Stimulated activated CD4-positive, alpha-beta T cell treated with anti-CD3 and anti-CD28 coated beads, TNF-alpha, amount 100 ng/mL, for 24 hours (primary cell): ENCODE measurements at places on chromosomes 6 and 20.
A peak's percentile ranks its signal among the peaks of the same experiment; 100 is the strongest.

DNA sequence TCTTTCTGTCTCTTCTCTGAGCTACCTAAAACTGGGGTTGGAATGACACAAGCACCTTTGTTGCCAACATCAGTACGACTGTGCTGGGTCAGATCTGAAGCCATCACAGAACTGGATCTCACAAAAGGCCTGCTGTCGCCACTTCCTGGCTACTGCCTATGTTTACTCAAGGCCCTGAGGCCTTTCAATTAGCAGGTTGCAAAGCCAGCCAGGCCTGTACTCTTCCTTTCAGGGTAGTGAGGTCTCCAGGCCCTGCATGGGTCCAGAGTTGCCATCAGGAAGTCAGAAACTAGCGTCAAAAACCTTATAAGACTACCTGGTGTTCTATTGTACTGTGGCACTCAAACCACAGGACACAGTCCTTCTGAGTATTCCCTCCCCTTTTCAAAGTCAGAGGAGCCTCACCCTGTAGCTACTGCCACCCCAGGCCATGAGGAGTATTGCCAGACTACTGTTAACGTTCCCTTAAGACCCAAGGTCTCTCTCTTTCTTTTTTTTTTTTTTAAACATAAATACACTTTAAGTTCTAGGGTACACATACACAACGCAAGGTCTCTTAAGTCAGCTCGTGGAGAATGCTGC is 937.4 kb upstream of the GJE1 start:
- no peak for DNase-seq

- DNase-seq: no peak
Measured at GRCh38 chr20:43981540-43981939, 66.9 kb downstream of the TOX2 start.

GRCh38 chr20:60034231-60035110 is 76.2 kb downstream of the CDH26 start:
- DNase-seq: no peak

GRCh38 chr20:50837532-50838321 is 42.9 kb downstream of the BCAS4 start:
- DNase-seq: no peak

DNA sequence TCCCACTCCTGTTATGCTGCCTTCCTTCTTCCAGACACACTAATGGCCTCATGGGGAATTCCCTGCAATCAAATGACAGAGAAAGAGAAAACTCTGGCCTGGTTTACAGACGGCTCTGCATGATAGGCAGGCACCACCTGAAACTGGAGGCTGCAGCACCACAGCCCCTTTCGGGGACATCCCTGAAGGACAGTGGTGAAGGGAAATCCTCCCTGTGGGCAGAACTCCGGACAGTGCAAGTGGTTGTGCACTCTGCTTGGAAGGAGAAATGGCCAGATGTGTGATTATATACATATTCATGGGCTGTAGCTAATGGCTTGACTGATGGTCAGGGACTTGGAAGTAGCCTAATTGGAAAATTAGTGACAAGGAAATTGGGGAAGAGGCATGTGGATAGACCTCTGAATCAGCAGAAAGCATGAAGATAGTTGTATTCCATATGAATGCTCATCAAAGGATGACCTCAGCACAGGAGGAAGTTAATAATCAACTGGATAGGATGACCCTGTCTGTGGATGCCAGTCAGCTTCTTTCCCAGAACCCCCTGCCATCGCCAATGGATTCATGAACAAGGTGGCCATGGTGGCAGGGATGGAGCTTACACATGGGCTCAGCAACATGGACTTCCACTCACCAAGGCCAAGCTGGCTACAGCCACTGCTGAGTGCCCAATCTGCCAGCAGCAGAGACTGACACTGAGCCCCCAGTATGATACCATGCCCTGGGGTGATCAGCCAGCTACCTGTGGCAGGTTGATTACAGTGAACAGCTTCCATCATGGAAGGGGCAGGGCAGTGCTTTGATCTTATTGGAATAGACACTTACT is 44.5 kb upstream of the VSX1 start:
- no peak for DNase-seq

- no peak for DNase-seq
Measured at GRCh38 chr6:19731282-19731681, 105.9 kb upstream of the ID4 start.

- DNase-seq: no peak
Measured at GRCh38 chr20:43863821-43864544, 50.7 kb upstream of the TOX2 start.

- peak; percentile 2 for DNase-seq
Measured at GRCh38 chr6:105452924-105453756, 50.3 kb upstream of the PREP start.

DNA sequence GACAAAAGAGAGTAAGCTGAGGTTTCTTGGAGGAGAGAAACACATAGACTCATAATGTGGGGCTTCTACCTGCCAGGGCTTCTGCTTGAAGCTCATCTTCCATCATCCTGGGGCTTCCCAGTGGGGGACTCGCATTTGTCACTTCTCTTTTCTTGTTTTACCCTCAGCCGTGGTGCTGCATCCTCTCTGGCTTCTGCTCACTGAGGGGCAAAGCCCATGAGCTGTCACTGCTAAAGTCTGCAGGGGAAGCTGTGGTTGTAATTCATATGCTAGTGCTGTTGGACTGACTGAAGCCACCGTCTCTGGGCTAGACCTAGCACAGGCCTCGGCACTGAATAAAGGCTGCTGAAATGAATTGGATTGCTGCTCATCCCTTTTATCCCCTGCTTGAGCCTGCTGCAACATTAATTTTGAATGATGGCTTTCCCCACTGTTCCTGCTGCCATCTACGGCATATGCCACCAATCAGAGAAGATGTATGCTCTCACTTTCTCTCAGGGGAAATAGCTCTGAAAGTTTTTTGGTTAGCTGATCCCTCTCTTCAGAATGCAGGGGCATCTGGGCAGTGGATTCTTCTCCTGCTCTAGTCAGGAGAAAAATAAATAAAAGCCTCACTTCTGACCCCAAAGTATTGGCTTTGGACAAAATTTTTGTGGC is 568.4 kb upstream of the MAP3K7 start:
- no peak for DNase-seq

- peak; percentile 54 for DNase-seq
Measured at GRCh38 chr6:129748212-129748900, 38.4 kb upstream of the ARHGAP18 start.

DNA sequence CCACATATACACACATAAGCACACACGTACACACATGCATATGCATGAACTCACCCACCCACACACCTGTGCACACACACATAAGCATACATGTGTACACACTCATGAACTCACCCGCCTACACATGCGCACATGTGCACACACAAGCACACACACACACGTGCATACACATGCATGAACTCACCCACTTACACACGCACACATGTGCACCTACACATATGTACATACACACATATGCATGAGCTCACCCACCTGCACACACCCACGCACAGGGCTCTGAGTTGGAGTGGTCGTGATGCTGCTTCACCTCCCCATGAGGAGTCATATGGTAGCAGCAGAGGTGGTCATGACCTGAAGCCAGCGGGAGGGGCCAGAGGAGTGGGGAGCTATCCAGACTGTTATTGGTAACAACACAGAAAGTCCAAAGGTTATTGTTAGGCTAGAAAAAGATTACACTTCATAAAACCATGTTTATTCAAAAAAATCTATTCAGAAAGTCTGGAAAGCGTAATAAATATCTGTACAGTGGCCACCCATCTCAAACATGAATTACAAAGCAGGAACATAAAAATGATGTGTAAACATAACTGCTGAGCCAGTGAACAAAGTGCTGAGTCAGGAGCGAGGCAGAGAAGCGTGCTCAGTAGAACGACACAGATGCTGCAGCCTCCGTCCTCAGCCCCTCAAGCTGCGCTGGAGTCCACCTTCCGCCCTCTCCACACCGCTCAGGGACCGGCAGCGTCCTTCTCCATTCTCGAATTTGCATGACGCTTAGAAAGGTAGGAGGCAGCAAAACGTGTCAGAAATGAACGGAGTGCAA is 26.4 kb upstream of the MPC1 start:
- DNase-seq: no peak

- no peak for DNase-seq
Measured at GRCh38 chr6:168048724-168049025, 30.3 kb downstream of the FRMD1 start.

GRCh38 chr6:78188891-78189290 is 536.1 kb downstream of the MEI4 start:
- DNase-seq: no peak

DNA sequence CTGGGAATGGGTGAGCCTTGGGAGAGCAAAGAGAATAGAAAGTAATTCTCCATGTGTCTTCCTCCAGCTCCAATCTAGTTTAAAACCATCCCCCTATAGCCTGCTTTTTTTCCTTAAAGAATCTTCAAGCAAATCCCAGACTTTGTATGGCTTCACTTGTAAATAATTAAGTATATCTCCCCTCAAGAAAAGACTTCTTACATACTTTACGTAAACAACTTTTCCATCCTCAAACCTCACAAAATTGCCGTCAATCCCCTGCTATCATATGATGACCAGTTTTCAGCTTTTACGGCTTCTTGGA is 88.5 kb upstream of the PHACTR3 start:
- no peak for DNase-seq

- DNase-seq: peak; percentile 61
Measured at GRCh38 chr20:2387180-2387577, 6.5 kb downstream of the TGM6 start.

DNA sequence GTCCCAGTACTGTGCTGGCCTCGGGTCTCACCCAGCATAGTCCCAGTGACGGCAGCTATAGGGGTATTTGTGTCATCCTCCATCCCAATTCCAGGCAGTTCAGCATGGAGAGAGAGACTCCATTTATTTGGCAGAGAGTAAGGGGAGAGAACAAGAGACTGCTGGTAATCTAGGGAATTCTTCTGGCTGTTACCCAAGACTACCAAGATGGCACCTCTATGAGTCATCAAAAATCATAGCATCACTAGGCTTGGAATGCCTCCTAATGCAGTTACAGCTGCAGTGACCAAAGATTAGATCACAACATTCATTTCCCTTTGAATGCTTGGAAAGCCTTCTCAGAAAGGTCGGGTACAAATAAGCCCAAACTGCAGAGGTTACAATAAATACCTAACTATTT is 660.4 kb upstream of the FLRT3 start:
- no peak for DNase-seq

GRCh38 chr6:34383656-34384320 is 8.7 kb downstream of the NUDT3 start:
- no peak for DNase-seq

GRCh38 chr6:168410035-168410434 is 30.9 kb upstream of the SMOC2 start:
- no peak for DNase-seq

- no peak for DNase-seq
Measured at GRCh38 chr6:122787721-122788120, 1.3 kb upstream of the SMPDL3A start.

DNA sequence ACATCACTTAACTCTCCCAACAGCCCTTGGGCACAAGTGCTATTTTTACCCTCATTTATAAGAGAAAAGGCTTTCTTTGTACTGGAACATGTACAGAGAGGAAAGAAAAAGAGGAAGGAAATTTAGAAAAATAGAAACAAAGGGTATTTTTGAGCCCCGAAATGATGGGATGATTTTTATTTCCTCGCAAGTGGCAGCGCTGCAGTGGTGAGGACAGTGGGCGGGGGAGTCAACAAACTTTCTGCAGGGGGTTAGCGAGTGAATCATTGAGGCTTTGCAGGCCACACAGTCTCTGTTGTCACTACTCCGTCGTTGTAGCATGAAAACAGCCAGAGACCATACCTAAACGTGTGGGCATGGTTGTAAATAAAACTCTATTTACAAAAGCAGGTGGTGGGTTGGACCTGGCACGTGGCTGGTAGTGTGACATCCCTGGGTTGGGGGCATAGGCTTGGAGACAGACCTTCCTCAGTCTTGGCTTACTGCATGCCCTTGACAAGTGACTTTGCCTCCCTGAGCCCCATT is 25.5 kb upstream of the OCSTAMP start:
- DNase-seq: no peak

DNA sequence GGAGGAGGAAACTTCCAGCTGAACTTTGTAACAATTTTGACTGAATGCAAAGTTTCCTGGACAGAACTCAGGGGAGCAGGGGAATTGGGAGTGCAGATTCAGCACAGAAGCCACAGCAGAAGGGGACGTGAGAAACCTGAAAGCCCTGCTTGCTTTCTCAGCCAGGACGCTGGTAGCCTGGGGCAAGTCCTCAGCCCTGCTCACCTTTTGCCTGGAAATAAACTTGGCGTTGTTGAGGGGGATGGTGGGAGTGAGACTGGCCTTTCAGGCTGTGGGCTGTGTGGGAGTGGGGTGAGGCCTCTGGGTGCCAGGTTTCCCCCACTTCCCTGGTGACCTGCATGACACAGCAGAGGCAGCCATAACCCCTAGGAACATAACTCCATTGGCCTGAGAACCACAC is 238.1 kb upstream of the HS3ST5 start:
- no peak for DNase-seq

- no peak for DNase-seq
Measured at GRCh38 chr20:2640260-2640659, 12.2 kb upstream of the NOP56 start.

DNA sequence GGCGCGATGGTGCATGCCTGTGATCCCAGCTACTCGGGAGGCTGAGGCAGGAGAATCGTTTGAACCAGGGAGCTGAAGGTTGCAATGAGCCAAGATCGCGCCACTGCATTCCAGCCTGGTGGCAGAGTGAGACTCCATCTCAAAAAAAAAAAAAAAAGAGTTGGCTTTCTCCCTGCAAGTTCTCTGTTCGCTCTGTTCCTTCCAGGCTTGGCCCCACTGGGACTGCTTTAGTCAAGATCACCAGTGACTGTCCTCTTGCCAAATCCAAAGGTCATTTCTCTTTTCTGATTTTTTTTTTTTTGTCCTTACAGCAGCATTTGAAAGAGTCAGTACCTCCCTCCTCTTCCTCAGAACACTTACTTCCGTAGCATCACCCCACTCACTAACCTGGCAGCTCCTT is 10.8 kb upstream of the GNRH2 start:
- no peak for DNase-seq

GRCh38 chr6:89144354-89144906 is 1.4 kb upstream of the PM20D2 start:
- no peak for DNase-seq

DNA sequence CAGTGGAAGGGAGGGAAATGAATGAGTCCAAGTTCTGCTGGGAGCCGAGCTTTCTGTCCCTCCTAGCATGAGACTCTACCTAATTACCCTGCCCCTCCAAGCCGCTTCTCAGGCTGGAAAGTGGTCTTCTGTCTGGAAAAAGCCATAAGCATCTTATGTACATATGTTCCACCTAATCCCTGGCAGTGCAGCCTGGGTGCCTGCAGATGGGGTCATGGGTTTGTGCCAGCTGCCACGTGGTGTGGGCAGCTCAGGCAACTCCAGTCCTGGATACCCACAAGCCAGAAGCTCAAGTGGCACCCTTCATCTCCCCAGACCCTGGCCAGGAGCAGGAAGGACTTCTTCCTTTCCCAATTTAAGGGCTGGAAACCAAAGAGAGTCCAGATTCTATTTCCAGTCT is 253.1 kb downstream of the LY86 start:
- no peak for DNase-seq

DNA sequence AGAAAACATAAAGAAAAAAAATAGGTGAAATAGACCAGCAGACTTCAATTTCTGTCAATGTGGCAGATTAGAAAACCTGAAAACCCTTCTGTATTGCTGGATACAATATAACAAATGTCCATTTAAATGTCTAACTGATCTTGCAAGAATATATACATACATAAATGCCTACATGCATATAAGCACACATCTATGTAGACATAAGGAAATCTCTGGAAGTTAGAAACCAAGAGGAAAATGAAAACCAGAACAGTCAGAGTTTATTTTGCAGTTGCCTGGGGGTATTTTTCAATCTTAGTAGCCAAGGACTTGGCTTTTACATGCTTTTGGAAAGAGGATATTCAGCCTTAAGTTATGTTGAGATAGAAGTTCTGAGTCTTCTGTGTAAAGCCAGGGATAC is 184.0 kb downstream of the RPS12 start:
- no peak for DNase-seq

- DNase-seq: no peak
Measured at GRCh38 chr6:141103246-141103645, 1029.5 kb upstream of the GJE1 start.
